ENCODE measurements at places on chromosomes 3 and 15. TPM values are rescaled to one million over a fixed set of nuclear protein-coding genes. Genes with fewer than 3 reads are reported as not detected.

Gene POC1A
- total RNA-seq = 4.8 TPM

Gene ANKUB1
- 0.51 TPM for total RNA-seq

Gene GCNT3
- not detected for total RNA-seq

Gene NR2F2
- total RNA-seq = 65.9 TPM

Gene MKRN2
- total RNA-seq = 59.5 TPM

Gene CCR9
- total RNA-seq = not detected

Gene TMEM212
- not detected for total RNA-seq

Gene GUCA1C
- total RNA-seq = not detected

Gene ATP2B2
- total RNA-seq = 9.5 TPM

Gene SKOR1
- total RNA-seq = 1.7 TPM

All from uterus (tissue), 4 donors.